Left lobe of liver (tissue), 2 donors: ENCODE measurements at places on chromosomes 13 and 19. TPM values are rescaled to one million over a fixed set of nuclear protein-coding genes. Genes with fewer than 3 reads are reported as not detected.

The VSIG10L gene
- total RNA-seq = 1.8 TPM

DNA sequence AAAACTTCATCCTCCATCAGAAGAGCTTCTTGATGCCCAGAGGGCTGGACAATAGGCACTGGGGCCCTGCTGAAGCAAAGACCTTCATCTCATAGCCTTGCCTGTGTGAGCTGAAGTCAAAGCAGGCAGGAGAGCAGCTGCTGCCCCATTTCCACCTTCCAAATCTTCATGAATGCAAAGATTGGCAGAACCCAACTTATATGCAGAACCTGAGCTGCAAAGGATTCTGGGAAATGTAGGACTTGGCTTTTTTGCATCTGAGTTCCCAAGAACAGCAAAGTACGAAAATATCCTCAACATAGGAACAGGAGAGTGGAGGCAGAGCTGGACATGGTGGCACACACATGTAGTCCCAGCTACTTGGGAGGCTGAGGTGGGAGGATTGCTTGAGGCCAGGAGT, 30.8 kb downstream of the CKM start:
- DNase-seq = no peak

The IFNL1 gene
- total RNA-seq = not detected

The SIGLEC10 gene
- 3.2 TPM for total RNA-seq

DNA sequence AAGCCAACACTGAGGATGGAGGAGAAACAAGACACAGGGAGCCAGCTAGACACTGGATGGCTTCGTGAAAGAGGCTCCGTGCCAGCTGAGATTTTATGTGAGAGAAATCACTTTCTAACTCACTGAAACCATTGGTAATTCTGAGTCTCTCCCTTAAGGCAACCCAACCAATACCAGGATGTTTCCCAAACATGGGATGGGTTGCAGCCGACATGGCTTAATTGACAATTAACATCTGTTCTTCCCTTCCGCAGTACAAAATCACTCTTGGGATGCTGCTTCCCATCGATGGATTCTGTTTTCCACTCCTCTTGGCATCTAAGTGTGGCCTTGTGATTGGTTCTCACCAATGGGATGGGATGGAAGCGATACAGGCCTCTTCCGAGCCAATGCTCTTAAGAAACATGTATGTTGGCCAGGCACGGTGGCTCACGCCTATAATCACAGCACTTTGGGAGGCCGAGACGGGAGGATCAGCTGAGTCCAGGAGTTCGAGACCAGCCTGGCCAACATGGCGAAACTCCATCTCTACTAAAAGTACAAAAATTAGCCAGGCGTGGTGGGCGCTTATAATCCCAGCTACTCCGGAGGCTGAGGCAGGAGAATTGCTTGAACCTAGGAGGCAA, 2.3 kb upstream of the ZNF787 start:
- no peak for DNase-seq

GRCh38 chr13:33032037-33032625, 15.9 kb downstream of the KL start:
- DNase-seq = no peak

DNA sequence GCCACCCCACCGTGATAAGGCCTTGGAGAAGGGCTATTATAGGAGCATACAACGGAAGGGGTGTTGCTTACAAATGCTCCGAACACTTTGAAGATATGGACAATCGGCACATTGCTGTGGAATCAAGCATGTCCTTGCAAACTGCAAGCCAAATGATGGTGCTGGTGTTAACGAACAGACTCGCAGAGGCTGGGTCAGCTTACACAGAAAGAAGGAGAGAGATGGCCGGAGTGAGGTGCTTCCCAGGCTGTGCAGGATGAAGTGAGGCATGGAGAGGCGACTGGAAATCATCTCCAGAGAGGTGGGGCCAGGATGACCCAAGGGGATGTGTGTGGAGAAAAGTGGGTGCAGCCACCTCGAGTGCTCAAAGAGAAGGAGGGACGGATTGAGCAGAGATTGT, 42.2 kb downstream of the HSPH1 start:
- DNase-seq = no peak

GRCh38 chr13:45416516-45417128, 1.6 kb downstream of the SLC25A30 start:
- peak; percentile 43 for DNase-seq

The NCCRP1 gene
- 0.08 TPM for total RNA-seq

The FKRP gene
- 6.6 TPM for total RNA-seq

- no peak for DNase-seq
Observed at GRCh38 chr19:36547001-36547732, 19.1 kb upstream of the ZNF260 start.

GRCh38 chr13:99366075-99366987, 59.1 kb upstream of the GPR183 start:
- DNase-seq = no peak

DNA sequence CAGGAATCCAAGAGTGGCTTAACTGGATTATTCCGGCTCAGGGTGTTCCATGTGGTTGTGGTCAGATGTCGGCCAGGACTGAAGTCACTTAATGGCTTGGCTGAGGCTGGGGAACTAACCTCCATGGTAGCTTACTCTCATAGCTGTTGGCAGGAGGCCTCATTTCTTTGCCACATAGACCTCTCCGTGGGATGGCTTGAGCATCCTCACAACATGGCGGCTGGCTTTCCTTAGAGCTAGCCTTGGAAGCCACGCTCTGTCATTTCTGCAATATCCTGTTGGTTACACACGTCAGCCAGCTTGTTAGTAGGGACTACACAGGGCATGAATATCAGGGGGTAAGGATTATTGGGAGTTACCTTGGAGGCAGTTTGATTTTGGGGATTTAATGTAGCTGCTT, 5.1 kb downstream of the CRX start:
- DNase-seq = no peak

The SBK2 gene
- not detected for total RNA-seq

DNA sequence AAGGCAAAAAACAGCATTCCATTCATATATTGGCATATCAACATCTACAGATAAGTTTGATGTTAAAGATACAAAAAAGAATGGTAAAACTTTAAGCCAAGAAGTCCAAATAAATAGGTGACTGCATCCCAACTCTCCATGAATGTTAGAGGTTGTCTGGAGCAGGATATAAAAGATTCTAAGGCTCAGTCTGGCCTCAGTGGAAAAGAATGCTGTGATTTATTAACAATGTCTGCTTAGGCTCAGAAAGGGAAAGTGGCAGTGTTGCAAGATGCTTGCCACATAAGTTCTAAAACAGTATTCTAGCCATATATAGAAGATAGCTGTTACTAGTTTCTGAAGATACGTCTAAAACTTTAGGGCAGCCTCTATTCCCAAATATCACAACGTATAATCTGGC, 179.8 kb upstream of the NBEA start:
- DNase-seq = no peak

The ZNF665 gene
- 0.28 TPM for total RNA-seq

- no peak for DNase-seq
Observed at GRCh38 chr13:42883142-42883541, 101.8 kb downstream of the FAM216B start.

The KLK11 gene
- total RNA-seq = not detected

- DNase-seq = no peak
Observed at GRCh38 chr13:46182491-46182877, 507 bp upstream of the LCP1 start.
